ENCODE measurements at places on chromosomes 4 and X.

DNA sequence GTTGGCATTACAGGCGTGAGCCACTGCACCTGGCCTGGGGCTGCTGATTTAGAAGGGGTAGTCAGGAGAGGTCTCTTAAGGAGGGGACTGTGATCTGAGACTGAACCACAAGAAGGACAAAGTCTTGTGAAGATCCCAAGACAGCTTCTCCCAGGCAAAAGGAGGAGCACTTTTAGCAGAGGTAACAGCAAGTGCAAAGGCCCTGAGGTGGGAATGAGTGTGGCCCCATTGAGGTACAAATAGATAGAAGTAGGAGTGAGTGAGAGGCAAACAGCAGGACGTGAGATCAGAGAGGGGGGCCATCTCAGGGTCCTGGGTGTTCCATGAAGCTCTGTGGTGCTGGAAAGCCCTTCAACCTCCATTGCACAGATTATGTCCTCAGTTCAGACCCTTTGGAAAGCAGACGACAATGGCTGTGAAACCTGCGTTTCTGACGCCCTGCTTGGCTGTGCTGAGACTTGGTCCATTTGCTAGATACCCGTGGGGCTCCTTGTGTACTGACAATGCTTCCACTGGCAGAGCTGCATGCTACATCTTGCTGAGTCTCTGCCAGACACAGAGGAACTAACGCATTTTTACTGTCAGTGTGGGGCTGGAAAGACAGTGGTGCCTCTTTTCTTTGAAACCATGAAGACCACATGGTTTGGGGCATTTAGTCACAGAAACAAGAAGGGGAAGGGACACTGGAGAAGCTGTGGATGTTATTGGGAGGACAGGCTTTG is 1.3 kb upstream of the CCKAR start:
- DNase-seq: no peak

DNA sequence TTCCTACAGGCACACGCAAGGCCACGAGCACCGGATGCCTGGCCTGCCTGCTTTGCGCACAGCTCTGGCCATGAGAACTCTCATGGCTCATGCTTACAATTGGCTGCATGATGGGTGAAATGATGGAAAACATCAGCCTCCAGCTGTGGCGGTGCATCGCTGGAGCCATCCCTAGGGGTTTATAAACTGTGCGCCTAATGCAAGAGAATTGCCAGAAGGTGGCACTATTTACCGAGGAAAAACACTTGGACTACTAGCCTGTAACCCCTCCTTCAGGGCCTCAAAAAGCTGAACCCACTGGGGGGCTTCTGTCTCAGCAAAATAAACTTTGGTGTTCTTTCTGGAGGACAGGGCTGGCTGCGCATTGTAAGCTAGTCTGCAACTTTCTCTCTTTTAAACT is 51.9 kb downstream of the PHKA2 start:
- no peak for DNase-seq

DNA sequence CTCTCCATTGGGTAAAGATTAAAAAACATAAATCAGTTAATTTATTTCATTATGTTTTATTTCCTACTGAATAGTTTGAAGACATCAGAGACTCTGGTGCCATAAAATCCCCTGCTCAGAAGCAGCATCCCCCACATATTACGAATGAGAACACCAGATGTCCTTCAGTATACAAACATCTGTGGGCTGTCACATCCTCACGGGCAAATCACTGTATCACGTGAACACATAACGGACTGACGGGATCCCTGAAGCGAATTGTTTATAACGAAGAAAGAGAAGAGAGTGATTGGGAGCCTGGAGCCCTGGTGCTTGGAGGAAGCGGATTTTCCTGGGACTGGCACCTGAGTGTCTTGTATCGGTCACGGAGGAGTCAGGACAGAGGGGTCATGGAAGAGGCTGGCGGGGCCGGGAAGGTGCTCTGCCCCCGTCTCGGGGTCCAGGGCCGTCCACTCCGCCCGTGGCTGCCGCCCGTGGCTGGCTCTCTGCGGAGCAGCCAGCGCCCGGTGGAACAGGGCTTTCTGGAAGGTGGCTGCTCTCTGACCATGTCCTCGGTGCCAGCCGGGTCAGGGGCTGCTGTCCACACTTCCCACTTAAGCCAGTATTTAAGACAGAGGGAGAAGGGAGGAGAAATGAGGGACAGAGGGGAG is 452.7 kb upstream of the FAT1 start:
- no peak for DNase-seq

DNA sequence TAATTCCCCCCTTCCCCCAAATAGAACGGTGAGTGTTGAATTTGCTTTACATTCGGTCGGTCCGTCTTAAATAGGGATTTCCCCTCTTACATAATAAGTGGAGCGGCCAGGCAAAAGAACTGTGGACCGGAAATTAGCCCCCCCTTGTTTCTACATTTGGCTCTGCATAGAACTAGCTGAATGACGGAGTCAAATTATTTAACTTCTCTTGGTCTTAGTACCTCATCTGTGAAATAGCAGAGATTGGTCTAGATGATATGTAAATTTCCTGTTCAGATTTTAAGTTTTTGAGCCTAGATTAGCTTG is 1.3 kb downstream of the SPATA18 start:
- DNase-seq: no peak

- no peak for DNase-seq
Measured at GRCh38 chr4:165631208-165631894, 241.7 kb upstream of the TLL1 start.

DNA sequence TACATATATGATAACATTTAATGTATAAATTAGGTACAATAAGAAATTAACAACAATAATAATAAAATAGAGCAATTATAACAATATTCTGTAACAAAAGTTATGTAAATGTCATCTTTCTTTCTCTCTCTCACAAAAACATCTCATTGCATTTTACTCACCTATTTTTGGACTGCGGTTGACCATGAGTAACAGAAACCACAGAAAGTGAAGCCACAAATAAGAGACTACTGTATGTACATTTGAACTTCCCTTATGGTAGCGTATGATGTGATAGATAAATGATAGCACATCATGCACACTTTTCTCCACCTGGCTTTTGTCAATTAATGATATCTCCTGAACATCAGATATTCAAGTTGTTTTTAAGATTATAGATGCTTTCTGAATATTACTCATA is 80.5 kb downstream of the HNRNPD start:
- DNase-seq: no peak

DNA sequence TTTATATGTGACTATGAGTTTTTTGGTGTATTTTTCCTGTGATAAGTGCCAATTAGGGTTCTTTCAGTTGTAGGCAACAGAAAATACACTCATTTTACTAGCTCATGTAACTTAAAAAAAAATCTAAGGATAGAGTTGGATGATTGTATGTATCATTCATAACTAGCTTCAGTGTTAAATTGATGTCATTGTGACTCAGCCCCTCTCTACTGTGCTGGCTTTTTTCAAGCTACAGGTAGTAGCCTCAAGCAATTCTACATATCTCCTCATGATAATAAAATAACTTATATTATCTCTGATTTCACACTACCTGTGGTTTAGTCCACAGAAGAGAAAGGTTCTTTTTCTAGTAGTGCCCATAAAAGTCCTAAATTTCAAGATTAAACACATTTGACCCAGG is 11.9 kb downstream of the WDR17 start:
- DNase-seq: no peak

DNA sequence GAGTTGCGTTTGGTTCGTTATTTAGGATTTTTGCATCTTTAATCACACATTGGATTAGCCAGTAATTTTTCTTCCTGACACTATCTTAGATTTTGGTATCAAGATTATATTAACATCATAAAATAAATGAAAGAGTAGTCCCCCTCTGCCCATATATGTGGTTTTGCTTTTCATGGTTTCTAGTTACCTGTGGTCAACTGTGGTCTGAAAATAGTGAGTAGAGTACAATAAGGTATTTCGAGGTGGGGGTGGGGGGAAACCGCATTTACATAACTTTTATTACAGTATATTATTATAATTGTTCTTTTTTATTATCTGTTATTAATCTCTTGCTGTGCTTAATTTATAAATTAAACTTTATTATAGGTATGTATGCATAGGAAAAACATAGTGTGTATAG is 152.4 kb downstream of the STIM2 start:
- DNase-seq: no peak

DNA sequence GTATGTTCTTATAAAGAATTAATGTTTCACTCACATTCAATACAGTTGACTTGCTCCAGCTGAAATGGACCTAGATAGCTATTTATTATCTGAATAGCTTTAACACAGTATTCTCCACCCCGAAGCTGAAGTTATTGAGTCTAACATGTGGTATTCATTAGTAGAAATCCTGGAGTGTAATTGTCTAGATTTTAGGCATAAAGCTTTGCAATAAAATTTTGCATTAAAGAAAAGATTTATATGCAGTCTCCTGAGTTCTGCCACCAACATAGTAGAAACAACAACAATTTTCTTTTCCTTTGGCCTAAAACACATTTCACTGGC is 90.2 kb upstream of the DCLK2 start:
- no peak for DNase-seq

- no peak for DNase-seq
Measured at GRCh38 chr4:95637043-95637600, 88.3 kb upstream of the UNC5C start.

DNA sequence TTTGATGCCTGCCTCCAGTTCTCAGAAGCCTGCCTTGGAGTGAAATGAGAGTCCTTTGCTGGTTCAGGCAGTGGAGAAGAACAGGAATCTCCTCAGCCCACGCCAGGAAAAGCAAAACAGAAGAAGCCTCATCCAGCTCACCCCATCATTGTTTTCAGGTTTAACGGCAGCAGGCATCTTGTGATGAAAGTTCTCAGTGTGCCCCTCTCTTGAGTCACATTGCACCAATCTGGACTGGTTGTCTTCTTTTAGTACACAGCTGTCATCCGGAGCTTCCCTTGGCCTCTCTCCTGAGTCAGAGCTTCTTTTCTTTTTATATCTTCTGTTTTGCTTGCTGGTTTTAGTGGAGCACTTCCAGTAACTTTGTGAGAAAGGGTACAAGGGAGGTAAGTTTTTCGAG is 50.9 kb downstream of the TSPAN7 start:
- no peak for DNase-seq

- no peak for DNase-seq
Measured at GRCh38 chr4:144499777-144500176, 146.2 kb upstream of the HHIP start.

GRCh38 chrX:154918060-154918483 is 31.9 kb downstream of the F8A1 start:
- no peak for DNase-seq

- no peak for DNase-seq
Measured at GRCh38 chr4:117010671-117011070, 74.7 kb downstream of the TRAM1L1 start.

DNA sequence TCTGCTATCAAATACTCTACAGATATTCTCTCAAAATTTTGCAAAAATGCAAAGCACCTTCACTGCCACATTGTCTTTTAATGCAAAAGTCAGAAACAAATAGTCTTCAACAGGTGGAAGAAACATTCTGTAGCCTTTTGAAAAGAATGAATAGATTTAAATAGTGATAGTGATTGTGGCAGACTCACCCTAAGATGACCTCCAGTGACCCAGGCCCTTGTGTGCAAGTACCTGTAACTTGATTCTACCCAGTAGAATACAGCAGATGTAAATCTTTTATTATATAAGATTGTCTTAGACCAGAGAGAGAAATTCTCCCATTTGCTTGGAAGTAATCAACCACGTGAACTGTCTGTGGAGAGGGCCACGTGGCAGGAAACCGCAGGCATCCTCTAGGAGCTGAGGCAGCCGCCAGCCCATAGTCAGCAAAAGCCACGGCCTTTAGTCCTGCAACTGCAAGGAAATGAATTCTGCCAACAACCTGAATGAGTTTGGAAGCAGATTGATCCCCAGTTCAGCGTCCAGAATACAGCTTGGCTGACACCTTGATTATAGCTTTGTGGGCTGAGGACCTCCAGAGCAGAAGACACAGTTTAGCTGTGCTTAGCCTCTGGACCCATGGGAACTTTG is 272.5 kb downstream of the ARHGAP10 start:
- no peak for DNase-seq
